Fibroblast of the aortic adventitia (primary cell): ENCODE measurements at places on chromosomes 16 and 17.

- no peak for DNase-seq
Measured at GRCh38 chr17:83156408-83156807, 77.0 kb downstream of the METRNL start.

GRCh38 chr16:681746-682427, 1.7 kb downstream of the STUB1 start:
- no peak for DNase-seq

DNA sequence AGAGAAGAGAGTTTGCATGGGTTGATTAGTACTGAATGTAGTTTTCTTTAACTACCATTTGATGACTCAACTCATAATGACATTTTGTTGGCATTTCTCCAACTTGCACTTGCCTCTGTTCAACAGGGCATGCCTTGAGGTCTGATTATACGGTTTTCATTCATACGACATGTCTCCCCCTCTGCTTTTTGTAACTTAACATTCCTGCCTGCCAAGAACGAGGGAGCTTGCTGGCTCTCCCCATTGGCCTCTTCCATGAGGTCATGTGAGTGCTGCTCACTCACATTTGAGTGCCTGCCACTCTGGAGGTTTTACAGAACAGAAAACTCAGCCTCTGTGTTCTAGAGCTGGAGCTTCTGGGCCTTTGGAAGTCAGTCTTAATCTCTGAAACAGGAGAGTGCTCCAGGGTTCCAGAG, 19.7 kb downstream of the MAP2K6 start:
- DNase-seq, result no peak

- DNase-seq, result peak; percentile 57
Measured at GRCh38 chr17:42142371-42142896, 12.4 kb downstream of the RAB5C start.

GRCh38 chr17:50682938-50683337, 24.8 kb downstream of the ANKRD40 start:
- no peak for DNase-seq

DNA sequence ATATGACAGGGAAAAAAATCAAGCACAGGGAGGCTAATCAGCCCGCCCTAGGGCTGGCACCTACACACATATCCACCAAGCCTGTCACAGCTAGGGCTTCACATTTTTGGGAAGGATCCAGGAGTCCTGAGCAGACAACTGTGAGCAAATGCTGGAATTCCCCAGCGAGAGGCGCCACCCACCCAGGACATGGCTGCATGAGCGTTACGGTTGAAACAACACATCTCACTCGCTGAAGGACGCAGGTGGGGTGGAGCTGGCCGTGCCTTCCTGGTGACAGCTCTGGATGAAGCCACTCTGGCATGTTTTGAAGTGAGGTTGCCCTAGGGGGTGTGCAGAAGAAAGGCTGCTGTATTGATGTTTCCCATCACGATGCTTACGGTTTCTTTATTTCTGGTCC, 315.1 kb upstream of the EEF2KMT start:
- no peak for DNase-seq

DNA sequence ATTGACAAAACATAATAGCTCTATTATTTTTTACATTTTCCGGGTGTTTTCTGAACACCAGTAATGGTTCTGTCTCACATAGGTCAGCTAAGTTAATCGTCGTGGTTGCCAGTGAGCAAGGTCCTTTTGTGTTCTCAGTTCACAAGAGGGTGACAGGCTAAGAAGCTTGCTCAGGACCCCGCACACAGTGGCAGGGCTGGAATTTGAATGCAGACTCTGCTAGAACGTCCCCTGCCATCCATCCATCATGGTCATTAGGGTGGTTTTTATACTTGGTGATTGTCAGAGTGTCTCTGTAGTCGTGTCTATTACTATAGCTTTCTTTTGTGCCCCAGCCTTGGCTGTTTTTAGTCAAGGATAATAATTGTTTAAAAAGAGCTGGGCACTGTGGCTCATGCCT, 176.2 kb downstream of the SNX29 start:
- DNase-seq, result no peak

DNA sequence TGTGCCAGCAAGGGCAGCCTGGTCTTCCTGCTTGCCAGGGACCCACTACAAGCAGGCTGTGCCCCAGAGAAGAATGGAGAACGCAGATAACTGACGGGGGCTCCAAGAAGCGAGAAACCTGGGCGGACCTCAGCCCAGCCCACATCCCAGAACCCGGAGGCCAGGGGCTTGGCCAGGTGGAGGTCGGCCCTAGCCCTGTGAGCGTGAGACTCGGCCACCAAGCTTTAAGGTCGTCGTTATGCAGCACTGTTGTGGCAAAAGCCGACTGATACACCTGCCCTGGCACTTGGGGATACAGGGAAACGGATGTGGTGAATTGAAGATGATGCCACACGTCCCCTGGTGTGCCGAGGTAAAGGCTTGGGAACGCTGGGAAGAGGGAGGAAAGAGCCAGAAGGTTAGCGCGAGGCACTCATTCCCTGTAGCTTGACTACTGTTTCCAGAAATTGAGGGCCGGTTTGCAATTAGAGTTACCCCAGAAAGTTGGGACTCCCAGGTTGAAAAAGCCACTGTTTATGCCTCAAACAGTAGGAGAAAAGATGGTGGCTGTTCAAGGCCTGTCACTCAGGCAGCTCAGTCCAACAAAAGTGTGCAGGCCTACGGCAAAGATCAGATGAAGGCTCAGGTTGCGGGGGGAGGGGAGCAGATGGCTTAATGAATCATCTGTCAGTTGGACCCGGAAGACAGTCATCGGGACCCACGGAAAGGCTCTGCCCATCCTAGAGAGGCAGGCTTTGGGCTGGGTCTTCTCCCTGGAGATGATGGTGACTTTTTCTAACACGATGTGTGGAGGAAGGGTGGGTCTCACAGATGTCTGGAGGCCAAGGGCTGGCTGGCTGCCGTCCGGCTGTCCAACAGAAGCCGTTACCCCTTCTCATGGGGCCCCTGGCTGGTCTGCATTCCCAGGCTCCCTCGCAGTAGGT, 45.6 kb upstream of the BAHCC1 start:
- peak; percentile 17 for DNase-seq

GRCh38 chr17:74595037-74595750, 3.1 kb upstream of the CD300LD start:
- no peak for DNase-seq
